ENCODE measurements at places on chromosomes 7 and 10.

- DNase-seq: no peak
Measured at GRCh38 chr10:43237631-43238446, 29.0 kb downstream of the RASGEF1A start.

GRCh38 chr10:60735244-60735643 lies 43.0 kb upstream of the CDK1 start:
- DNase-seq: no peak

DNA sequence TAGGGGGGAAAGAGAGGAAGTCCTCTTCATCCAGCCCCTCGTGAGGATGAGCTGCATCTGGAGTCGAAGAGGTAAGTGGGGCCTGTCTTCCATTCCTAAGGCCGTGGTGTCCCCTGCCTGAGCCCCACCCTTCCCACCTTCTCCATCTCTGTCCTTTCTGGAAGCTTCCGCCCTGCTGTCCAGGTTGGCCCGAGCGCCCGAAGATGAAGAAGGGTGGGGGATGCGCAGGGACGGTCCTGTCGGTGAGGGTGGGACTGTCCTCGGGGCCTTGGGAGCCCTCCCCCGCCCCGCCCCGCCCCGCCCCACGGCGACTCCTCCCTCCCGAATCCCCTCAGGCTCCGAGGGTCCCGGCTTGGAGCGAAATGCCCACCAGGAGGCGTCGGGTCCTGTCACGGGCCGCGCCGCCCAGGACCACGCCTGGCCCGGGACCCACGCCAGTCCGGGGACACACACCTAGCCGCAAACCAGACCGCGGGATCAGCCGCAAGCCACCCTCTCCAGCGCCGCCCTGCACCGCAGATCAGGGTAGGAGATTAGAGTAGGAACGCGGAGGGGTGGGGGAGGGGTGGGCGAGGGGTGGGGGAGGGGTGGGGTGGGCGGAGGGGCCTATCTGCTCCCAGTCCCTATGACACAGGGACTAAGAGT lies 15.3 kb downstream of the GPRIN2 start:
- DNase-seq: no peak

DNA sequence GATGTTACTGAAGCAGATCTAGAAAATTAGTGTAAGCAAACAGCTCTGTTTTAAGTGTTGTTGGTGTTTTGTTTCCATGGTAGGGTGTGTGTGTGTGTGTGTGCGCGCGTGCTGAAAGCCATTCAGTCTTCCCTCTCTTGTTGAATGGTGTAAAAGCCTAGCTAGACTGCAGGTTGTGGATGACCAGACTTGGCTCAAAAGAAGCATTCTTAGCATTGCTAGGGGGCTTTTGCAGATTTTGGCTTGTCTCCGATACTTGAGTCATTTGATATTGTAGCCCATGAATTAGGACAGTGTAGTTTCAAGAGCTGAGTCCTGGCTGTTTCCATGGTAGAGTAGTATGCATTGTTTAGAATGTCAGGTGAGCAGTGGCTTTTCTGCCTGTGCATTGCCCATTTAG lies 99.1 kb downstream of the SND1 start:
- peak; percentile 26 for DNase-seq

GRCh38 chr7:142669074-142669654 lies 80.1 kb upstream of the PRSS1 start:
- no peak for DNase-seq

- no peak for DNase-seq
Measured at GRCh38 chr7:602341-603141, 82.9 kb upstream of the PDGFA start.

- DNase-seq: no peak
Measured at GRCh38 chr10:79360499-79361342, 13.5 kb downstream of the PPIF start.

- no peak for DNase-seq
Measured at GRCh38 chr10:122295451-122295809, 24.3 kb downstream of the BTBD16 start.

- DNase-seq: no peak
Measured at GRCh38 chr7:12809476-12809875, 122.0 kb downstream of the ARL4A start.

DNA sequence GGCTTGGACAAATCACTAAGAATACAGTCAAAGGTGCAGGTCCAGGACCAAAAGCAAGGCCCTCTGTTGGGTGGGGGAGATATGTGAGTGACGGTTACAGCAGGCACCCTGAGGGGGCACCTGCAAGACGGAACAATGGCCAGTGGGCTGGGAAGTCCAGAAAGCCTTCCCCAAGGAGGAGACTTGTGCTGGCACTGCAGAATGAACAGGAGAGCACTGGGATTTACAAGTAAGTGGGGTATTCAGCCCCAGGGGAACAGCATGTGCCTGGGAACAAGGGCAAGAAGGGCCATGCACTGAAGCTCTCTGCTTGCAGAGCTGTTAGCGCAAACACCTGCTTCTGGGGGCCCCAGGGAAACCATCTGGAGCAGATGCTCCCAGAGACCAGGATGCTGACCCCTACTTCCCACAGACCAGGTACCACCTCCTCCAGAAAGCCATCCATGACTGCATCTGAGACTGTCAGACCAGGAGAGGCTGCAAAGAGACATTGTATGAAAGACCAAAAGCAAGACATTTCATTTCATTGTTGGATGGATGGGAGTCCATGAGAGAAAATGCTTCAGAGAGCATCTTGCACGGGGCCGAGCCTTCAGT lies 24.6 kb upstream of the ZMIZ1 start:
- DNase-seq: no peak

DNA sequence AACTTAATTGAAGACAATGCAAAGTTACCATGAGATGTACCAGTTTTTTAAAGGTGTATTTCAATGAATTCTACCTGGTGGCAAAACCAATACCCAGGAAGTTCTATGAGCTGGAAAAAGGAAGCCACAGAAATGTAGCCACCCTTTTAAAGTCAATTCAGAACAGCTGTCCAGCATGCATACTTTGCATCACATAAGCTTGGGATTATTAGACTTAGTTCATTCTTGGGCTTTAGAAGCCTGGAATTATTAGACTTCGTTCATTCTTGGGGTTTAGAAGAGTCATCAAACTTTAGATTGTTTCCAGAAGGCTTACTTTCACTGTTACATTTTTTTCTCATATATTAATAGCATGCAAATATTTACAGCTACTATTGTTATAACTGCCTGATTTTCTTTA lies 20.9 kb downstream of the SLC25A13 start:
- DNase-seq: no peak

DNA sequence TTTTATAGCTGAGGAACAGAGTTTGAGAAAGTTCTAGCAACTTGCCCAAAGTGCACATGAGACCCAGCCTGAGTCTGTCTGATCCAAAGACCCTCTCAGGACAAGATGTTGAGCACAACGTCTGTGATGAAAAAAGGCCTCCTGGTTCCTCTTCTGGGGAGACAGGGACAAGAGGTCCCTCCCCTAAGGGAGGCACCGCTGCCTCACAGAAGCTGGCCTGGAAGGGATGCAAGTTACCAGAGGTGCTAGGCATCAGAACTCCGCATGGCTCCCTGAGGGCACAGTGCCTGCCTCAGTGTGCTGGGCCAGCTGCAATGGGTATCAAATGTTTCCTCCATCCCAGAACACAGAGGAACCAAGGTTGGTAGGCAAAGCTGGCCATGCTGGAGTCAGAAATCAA lies 302.4 kb downstream of the GRID1 start:
- no peak for DNase-seq

GRCh38 chr10:99430116-99430450 lies 341 bp downstream of the GOT1 start:
- no peak for DNase-seq

- no peak for DNase-seq
Measured at GRCh38 chr7:139118234-139118804, 8.8 kb upstream of the ZC3HAV1 start.

GRCh38 chr7:12771378-12771877 lies 84.0 kb downstream of the ARL4A start:
- DNase-seq: peak; percentile 97

DNA sequence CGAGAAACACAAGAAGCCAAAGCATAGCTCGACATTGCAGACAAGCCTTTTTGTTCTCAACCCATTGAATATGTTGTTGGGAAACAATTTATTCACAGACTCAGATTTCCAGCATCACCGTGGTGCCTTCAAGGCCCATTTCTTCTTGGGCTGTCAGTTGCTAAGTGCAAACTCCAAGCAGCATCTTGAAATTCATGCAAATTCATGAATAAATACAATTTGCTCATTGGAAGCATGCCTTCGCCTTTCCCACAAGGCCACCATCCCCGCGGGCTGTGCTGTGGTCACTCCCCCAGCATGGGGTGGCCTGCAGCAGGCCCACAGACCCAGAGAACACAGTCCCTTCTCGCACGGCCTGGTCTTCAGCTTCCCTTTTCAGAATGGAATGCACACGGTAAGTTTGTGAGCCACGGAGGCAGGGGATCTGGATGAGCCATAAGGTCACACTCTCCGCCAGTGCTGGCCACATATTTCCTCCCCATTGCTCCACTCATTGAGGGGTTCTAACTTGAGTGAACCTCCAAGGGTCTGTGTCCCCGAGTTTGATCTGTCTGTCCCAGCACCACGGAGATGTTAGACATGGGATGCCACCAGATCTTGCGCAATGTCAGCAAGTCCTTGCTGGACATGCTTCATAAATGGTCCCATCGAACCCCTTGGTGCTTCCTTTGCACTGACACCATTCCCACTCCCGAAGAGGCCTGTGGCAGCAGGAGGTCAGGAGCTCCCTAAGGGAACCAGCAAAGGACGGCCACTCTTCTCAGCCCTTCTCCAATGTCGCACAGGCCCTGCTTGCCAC lies 109.5 kb downstream of the GFRA1 start:
- no peak for DNase-seq

GRCh38 chr7:36549029-36549428 lies 159.4 kb downstream of the ANLN start:
- DNase-seq: no peak

GRCh38 chr10:66747451-66747850 lies 178.4 kb upstream of the LRRTM3 start:
- DNase-seq: no peak

DNA sequence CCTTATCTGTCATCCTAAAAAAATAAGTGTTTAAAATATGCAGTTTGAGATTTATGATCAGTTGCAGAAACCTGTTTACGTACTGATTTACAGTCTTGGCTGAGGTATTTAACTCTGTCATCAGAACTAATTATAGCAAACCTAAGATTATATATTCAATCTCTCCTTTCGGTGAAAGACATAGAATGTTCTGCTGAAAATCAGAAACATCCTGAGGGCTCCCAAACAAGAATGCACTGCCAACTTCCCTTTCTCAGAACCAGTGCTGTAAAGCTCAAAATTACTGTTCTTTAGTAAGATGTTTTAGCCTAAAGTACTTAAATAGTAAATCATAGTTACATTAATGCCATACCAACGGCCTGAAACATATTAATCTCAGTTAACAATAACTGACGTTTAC lies 34.3 kb downstream of the FAM204A start:
- no peak for DNase-seq

DNA sequence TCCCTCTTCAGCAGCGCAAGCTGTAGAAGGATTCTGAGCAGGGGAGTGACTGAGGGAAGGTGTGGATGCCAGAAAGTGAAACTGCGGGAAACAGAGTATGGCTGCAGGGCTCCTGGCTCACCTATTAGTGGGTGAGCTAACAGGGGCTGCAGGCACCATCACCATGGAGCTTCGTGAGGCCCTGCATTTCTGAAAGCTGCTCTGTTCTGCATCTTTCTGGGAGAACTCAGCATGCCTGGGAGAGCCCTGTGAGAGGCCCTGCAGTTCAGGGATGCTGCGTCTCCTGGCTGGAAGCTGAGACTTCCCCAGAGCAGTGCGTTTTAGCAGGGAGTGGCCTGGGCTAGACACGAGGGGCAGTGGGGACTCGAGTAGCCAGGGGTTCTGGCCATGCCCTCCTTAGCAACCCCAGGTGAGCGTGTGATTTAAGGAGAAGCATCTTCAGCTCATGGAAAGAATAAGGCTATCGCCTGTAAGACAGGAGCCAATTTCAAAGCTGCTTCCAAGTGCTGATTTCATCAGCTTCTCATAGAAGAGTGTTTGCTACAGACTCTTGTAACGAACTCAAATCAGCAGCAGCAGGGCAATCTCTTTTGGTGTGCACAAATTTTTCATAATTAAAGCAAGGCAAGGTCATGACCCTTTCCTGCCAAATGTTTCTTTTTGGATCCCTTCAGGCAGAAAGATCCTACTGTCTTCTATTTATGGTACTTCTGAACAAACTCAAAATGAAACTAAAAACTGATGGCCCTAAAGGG lies 293.6 kb upstream of the ZNF32 start:
- DNase-seq: no peak

DNA sequence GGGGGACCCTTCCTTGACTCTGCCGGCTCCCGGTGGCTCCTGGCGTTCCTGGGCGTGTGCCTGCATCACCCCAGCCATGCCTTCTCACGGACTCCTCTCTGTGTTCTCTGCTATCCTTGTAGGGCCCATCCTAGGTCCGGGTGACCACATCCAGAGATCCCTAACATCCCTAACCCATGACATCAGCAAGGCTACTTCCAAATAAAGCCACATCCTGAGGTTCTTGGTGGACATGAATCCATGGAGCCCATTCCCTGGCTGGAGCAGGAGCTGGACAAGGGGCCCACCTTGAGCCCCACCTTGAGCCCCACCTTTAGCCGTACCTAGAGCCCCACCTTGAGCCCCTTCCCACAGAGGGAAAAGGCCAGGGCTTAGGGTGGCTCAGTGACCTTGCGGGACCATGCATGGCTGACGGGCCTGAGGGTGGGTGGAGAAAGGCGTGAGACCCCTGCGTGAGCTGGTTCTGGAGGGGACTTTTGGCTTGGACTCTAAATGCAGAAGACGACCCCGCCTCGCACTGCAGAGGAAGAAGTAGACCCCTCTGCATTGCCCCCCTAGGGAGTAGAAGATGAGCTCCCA lies 58.5 kb upstream of the INPP5A start:
- DNase-seq: no peak

DNA sequence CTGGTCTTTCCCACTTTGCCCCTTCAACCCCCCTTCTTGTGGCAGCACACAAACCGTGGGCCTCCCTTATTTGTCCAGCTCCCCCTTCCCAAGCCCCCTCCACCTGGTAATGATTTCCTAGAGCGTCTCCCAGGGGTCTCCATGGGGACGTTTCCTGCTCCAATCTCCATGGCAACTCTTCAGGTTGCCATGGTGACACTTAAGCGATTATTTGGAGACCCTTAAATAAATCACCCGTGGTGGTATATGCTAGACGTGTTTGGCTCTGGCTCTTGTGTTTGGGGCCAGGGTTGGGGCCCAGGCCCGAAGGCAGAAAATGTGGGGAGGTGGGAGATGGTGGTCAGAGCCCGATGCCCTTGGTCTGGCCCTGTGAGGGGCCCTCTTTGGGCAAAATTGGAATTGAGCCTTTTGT lies 41.1 kb upstream of the DLG5 start:
- DNase-seq: no peak
